Hematopoietic multipotent progenitor cell (in vitro differentiated cells): ENCODE measurements at places on chromosomes 2 and 18. TPM values are rescaled to one million over a fixed set of nuclear protein-coding genes. Genes with fewer than 3 reads are reported as not detected.

- DNase-seq: peak; percentile 75
Measured at GRCh38 chr2:16666449-16666801, 791 bp upstream of the CYRIA start.

DNA sequence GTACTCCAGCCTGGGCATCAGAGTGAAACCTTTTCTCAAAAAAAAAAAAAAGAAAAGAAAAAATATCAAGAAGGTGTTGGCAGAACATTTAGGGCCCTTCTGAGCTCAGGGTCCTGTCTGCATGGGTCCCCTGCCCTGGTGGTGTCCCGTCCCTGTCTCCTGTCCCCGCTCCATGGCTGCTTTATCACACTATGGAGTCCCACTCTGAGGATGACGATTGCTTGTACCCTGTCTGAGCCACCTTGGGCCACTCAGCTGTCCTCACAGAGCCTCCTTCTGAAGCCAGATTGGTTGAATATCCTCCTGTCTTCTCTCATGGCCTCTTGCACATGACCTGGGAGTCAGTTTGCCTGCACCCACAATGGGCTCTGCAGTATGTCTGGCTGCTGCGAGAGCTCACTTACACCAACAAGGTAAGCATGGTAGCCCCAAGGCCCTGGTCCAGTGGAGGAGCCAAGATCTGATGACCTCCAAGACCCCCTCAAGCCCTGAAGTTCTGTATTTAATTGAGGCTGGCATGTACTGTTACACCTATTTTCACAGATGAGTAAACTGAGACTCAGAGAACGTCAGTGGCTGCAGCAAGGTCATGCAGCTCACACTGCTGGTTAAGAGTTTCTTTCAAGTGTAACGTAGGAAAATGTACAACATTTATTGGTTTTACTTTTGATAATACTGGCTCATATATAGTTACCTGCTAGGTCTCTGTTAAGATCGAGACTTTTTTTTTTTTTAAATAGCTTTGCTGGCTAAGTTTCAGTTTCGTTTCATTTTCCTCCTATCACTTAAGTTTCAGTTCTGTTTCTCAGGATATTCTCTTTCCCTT, 16.9 kb upstream of the ZCCHC2 start:
- peak; percentile 41 for DNase-seq

DNA sequence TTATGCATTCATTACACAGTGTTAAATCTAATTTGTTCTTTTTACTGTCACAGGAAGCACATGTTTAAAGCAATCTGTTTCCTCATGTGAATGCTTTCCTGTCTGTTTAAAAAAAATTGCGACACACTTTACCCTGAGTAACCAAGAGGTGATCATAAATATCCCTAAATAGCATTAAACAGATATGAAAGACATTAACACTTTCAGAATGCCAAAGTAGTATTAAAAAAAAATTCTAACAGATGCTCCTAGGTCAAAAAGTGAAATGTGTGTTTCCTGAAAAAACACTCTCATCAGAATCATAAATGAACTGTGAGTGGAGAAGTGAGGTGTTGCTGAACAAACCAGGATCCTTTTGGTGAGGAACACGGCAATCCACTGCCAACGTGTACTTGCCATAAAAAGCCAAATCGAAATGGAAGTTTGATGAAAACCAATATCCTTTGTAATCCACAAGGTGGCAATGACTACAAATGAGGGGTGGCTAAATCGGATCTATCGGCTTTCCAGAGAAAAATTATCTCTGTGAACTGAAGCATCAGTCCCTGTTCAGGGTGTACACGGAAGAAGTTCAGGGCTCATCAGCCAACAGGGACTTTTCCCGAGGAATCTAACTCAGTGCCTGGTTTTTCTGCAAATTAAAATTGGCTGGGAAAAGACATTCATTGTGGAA, 248.9 kb downstream of the TCF4 start:
- peak; percentile 93 for DNase-seq

GRCh38 chr2:162070228-162070936, 3.6 kb downstream of the DPP4 start:
- DNase-seq: no peak

DNA sequence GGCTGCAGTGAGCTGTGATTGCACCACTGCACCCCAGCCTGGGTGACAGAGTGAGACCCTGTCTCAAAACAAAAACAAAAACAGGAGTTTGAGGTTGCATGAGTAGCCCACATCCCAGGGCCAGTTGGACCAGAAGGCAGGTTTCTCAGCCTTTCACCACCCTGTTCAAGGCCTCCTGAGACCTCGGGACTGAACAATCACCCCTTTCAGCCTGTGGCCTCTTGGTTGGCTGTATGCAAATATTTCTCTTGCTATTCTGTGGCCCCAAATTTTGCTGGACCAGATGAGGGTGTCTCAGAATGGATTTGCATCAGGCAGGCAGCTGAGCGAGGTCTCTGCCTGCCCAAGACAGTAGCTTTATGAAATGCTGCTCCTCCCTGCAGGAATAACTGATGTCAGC, 56.9 kb downstream of the DPYSL5 start:
- DNase-seq: no peak

DNA sequence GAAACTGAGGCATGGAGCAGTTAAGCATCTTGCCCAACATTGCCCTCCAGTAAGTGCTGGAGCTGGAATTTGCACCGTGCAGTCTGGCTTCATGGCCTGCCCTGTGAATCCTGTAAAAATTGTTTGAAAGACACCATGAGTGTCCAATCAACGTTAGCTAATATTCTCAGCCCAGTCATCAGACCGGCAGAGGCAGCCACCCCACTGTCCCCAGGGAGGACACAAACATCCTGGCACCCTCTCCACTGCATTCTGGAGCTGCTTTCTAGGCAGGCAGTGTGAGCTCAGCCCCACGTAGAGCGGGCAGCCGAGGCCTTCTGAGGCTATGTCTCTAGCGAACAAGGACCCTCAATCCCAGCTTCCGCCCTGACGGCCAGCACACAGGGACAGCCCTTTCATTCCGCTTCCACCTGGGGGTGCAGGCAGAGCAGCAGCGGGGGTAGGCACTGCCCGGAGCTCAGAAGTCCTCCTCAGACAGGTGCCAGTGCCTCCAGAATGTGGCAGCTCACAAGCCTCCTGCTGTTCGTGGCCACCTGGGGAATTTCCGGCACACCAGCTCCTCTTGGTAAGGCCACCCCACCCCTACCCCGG, 1.3 kb downstream of the PROC start:
- DNase-seq: no peak

- DNase-seq: no peak
Measured at GRCh38 chr2:65974067-65974723, 460.7 kb upstream of the MEIS1 start.

DNA sequence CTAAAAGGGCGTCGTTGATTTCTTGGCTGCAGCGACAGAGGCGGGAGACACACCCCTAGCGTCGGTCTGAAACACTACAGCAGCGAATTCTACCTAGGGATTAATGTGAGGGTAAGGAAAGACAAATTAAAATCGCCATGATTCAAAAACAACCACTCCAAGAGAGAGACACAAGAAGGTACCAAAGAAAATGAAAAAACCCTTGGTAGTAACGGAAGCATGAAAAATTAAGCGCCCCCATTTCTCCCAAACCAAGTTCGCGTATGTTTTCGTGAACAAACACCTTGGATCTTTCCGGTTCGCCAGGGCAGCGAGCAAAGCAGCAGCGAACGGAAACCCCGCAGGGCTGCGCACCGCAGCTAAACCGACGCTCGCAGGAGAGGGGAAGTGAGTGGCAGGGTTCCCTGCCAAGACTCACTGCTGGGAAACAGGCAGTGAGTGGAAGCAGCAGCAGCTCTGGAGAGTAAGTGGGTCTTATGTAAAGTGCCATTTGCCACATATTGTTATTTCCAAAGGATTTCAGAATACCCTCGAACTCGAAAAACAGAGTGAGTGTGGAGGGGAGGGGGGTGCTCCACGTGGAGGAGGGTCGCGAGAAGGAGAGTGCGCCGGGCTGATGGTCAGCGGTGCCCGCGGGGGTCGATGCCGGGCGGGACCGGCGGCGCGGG, 1.0 kb downstream of the PPP3R1 start:
- DNase-seq: peak; percentile 87

GRCh38 chr2:222900354-222900753, 39.5 kb downstream of the ACSL3 start:
- no peak for DNase-seq

DNA sequence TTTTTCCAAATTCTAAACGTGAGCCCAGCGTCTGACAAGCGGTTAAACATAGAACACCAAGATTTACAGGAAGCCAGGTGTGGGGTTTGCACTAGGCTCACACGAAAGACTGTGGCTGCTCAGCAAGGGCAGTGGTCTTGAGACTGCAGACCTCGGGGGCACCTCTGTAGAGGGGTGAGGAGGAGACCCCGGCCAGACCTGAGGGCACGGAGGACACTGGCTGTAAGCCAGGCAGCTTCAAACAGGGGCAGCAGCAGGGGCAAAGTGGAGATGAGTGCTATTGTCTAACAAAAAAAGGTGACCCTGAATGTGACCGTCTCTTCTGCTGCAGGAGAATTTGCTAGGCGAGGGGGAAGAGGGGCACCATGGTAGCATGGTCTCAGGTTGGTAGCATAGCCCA, 140.3 kb downstream of the CYP26B1 start:
- DNase-seq: no peak

- DNase-seq: no peak
Measured at GRCh38 chr2:16495509-16496208, 170.0 kb downstream of the CYRIA start.

Gene CYS1
- not detected for total RNA-seq

Gene SLC38A11
- total RNA-seq: not detected

Gene BAZ2B
- total RNA-seq: 72.7 TPM

Gene EVX2
- total RNA-seq: not detected

Gene ACMSD
- not detected for total RNA-seq
